PC-3 (cell line): ENCODE measurements at places on chromosomes 1 and 21. TPM values are rescaled to one million over a fixed set of nuclear protein-coding genes. Genes with fewer than 3 reads are reported as not detected.

- DNase-seq = peak; percentile 91
These were observed 62.1 kb downstream of the FAAP20 start for GRCh38 chr1:2132222-2133038.

GRCh38 chr1:10353282-10353681 lies 45.6 kb upstream of the PGD start:
- DNase-seq = no peak

GRCh38 chr21:32520875-32521735 lies 64.2 kb downstream of the TCP10L start:
- peak; percentile 55 for DNase-seq

GRCh38 chr1:183578856-183579255 lies 11.4 kb downstream of the NCF2 start:
- DNase-seq = no peak

DNA sequence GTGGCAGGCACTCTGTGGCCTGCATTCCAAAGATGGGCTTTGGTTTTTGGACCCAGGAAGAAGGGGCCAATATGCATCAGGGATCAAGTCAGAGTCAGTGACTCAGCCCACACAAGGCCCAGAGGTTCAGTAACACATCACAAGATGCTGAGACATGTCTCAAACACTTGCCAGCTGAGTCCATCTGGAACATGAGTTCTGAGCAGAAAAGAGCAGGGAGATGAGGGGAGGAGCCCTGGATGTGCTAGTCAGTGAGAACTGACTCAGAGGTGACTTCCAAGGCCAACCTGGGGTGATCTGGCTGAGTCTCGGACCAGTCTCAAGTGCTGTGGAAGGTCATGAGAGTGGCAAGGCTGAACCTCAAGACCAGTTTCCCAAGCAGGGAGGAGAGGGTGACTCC lies 150.1 kb downstream of the CDC7 start:
- peak; percentile 59 for DNase-seq

GRCh38 chr1:171999756-172000155 lies 158.5 kb downstream of the DNM3 start:
- no peak for DNase-seq

The HOOK1 gene
- total RNA-seq = 5.0 TPM in 2 replicates

DNA sequence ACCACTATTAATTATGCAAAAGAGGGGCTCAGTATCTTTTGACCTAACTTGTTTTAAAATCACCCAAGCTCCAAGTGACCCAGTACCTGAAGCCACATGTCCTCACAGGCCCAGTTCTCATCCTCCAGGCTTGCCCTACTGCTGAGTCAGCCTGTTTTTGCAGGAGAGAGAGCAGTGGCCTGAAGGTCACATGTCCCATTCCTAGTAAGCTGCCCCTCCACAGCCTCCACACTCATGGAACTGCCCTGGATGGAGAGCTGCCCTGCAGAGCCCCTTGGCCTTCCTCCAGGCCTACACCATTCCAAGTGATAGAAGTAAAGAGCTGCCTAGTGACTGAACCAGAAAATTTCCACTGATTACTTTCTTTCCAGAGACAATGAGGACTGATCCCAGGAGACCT lies 139.8 kb upstream of the ST6GALNAC5 start:
- no peak for DNase-seq

DNA sequence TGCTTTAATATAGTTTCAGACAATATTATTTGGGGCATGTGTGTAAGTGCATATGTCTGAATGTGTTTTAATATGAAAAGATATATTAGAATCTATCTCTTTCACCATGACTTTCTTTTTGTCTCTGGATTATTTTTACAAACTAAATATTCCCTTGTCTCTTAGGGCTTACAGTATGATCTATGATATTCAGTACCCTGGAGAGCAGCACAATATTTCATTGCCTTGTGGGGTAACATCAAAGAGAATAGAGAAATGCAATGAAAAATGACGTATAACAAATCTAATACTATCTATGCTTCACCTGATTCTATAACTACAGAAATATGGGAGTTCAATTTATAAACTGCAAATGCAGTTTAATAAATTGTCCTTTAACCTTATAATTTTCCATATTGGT lies 2084.5 kb downstream of the MRPL39 start:
- peak; percentile 11 for DNase-seq

- no peak for DNase-seq
These were observed 9.6 kb upstream of the TRNP1 start for GRCh38 chr1:26983863-26984262.

GRCh38 chr21:44943005-44943685 lies 3.3 kb downstream of the SLX9 start:
- DNase-seq = no peak
